Bladder microvascular endothelial cell (primary cell): ENCODE measurements at places on chromosomes 1 and 21. TPM values are rescaled to one million over a fixed set of nuclear protein-coding genes. Genes with fewer than 3 reads are reported as not detected.

Gene FASLG
- total RNA-seq, result not detected in 2 replicates

Gene CALML6
- total RNA-seq, result 0.06 and 0.32 TPM in 2 replicates

Gene ZMYND12
- total RNA-seq, result 0.32 and 0.63 TPM in 2 replicates

Gene FPGT
- total RNA-seq, result 7.6 and 13.5 TPM in 2 replicates

Gene ADAMTS4
- 9.7 and 9.9 TPM in 2 replicates for total RNA-seq

Gene KRTAP12-2
- total RNA-seq, result not detected in 2 replicates

Gene UBXN10
- total RNA-seq, result not detected in 2 replicates

Gene IRF6
- total RNA-seq, result 1.5 and 1.9 TPM in 2 replicates

Gene LIN28A
- total RNA-seq, result not detected in 2 replicates

Gene CGN
- total RNA-seq, result under 0.01 and 0.13 TPM in 2 replicates
